ENCODE measurements at places on chromosomes 7 and 10. TPM values are rescaled to one million over a fixed set of nuclear protein-coding genes. Genes with fewer than 3 reads are reported as not detected.

The VIM gene
- 1,227 TPM for polyA plus RNA-seq

The ADO gene
- 33.0 TPM for polyA plus RNA-seq

The CCL24 gene
- not detected for polyA plus RNA-seq

The IFIT5 gene
- polyA plus RNA-seq, result 11.1 TPM

The AFAP1L2 gene
- 40.2 TPM for polyA plus RNA-seq

The OPN1SW gene
- 1.3 TPM for polyA plus RNA-seq

The C10orf62 gene
- 0.29 TPM for polyA plus RNA-seq

The STK31 gene
- polyA plus RNA-seq, result 1.3 TPM

The PHKG1 gene
- 2.5 TPM for polyA plus RNA-seq

The ZNF655 gene
- 65.7 TPM for polyA plus RNA-seq

The CPED1 gene
- 37.2 TPM for polyA plus RNA-seq

- no peak for DNase-seq
These were observed 62.8 kb upstream of the ADGRA1 start for GRCh38 chr10:133024704-133025557.

DNA sequence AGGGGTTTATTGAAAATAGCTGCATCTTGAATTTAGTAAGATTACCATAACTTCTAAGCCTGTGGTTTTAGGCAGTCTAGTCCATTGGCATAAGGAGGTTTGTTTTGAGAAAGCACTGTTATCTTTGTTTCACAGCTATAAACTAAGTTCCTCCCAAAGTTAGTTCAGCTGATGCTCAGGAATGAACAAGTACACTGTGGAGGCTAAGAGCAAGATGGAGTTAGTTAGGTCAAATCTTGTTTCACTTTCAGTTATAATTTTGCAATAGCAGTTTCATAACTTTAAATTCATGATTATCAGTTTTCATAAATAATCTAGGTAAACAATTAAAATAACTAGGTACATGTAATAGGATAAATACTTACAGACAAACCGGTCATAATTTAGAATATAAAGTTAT is 15.4 kb downstream of the SEC61G start:
- no peak for DNase-seq

DNA sequence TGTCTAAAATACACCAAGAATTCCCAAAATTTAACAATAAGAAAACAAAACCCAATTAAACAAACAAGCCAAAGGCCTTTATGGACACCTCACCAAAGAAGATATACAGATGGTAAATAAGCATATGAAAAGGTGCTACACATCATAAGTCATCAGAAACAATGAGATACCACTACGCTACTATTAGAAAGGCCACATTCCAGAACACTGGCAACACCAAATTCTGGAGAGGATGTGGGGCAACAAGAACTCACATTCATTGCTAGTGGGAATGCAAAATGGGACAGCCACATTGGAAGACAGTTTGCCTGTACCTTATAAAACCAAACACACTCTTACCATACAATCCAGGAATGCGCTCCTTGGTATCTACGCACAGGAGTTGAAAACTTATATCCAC is 291.4 kb downstream of the TNS3 start:
- DNase-seq, result no peak

DNA sequence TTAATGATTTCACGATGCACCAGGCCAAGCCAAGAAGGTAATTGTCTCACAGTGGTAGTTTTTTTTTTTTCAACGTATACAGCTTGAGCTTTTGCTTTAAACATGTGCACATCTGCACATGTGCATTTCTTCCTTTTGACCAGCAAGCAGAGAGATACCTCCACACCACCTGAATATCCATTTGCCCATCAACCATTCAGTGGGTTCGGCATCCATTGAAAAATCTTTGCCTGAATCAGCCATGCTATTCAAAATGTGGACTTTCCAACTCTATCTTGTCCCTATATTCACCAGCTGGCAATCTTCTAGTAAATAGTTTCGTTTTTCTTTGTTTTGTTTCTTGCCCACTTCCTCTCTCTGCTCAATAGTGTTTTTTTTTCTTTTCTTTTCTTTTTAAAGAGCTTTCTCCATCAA is 7.7 kb upstream of the TRA2A start:
- DNase-seq, result no peak

DNA sequence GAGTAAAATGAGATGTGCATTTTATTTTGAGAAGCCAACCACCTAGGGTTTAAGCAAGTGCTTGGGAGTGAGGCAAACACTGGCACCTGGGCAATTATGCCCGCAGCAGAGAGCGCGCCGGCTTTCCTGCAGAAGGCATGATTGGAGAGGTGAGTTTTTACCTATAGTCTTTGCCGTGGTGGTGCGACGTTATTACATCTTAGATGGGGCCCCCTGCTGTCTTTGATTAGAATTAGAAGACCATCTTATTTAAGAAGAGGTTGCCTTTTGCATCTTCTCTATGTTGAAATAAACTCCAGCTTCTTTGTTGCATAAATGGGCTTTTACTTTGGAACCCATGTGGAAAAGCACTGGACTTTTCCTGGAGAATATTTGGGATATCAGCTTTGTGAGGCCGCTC is 409.5 kb downstream of the GLRX3 start:
- DNase-seq, result no peak

DNA sequence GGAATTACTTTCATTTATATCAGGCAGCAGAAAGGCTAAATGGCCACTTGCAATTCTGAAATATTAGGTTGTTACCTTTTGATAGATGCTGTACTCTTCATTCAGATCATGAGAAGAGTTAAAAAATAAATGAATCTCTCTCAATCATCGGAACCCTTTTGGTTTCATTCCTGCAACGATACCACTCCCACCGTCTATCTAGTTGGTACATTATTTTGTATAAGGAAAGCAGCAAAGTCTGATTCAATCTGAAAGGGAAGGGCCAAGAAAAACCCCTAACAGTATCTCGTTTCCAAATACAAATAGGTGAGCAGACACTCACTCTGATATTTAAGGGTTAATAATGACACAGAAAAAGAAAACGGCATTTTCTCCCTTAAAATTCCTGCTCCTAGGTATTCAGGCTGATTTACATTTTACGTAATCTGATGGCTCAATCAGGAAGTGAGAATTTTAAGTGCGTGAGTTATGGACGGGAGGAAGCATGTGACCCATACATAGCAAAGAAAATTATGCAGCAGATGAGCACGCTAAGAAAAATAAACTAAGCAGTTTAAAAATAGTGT is 209.4 kb upstream of the KLF14 start:
- no peak for DNase-seq

GRCh38 chr7:128037081-128037480 is 5.8 kb upstream of the LRRC4 start:
- no peak for DNase-seq

- no peak for DNase-seq
These were observed 19.8 kb upstream of the ZNF273 start for GRCh38 chr7:64883113-64883905.

DNA sequence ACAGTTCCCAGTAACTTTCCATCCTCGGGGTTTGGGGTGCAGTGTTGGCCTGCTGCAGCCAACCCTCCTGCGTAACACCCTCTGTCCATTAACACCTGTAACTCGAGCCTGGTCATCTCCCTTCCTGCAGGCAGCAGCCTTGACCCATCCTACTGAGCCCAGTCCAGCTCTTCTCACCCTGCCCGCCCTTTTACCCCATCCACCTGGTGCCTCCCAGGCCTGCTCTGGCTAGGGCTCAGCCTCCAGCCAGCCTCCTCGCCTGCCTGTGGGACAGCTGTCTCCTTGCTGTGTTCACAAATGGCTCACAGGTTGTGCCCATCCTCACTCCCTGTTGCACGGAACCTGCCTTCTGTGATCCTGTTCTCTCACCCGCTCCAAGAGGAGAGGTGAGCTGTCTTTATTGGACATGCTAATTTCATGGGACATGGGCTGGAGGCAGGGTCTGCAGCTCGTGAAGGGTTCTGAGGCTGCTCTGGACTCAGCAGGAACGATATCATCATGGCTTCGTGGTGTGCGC is 277.2 kb upstream of the TCERG1L start:
- no peak for DNase-seq

GRCh38 chr10:84523526-84523925 is 195.1 kb downstream of the CCSER2 start:
- no peak for DNase-seq

GRCh38 chr7:158026636-158027265 is 560.9 kb downstream of the PTPRN2 start:
- no peak for DNase-seq

DNA sequence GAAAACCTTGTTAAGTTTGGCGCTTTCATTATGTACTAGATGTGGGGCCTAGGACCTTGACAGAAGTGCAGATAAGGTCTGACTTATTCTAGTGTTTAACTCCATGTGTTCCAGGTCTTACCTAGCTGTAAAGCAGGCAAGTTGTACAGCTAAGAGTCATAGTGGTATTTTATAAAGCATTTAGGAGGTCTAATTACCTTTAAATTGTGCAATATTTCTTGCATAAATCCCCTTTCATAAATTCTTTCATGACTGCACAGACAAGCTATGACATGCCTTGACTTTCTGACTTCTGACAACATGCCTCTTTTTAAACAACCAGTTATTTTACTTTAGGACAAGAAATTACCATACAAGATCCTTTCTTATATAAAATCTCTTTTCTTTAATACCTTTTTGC is 151.6 kb upstream of the VSTM2A start:
- no peak for DNase-seq

DNA sequence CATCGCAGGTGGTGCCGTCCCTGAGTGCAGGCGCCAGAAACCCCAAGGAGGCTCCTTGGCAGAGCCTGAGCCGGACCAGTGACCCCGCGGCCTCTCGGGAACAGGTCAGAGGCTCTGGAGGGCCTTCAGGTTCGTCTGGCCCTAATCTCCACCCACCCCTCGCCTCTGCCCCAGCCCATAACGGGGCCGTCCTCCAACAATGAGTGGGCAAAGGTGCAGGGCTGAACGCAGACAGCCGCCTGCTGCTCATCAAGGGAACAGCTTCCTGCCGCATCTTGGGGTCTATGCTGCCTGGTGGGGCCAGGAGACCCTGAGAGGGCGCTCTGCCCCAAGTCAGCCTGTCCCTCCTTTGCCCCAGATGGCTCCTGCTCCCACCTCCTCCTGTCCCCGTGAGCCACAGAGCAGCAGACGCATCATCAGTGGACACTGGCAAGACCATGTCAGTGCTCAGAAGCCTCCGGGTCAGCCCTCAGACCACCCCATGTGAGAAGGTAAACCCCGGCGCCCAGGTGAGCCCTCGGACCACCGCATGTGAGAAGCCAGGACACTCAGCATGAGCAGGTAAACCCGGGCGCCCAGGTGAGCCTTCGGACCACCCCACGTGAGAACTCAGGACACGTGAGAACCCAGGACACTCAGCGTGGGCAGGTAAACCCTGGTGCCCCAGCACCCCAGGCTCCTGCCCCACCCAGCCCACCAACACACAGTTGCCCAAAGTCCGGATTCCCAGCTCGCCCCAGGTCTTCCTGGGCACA is 142.0 kb downstream of the PTPRN2 start:
- no peak for DNase-seq

- no peak for DNase-seq
These were observed 97.2 kb downstream of the GLRX3 start for GRCh38 chr10:130233426-130233825.

DNA sequence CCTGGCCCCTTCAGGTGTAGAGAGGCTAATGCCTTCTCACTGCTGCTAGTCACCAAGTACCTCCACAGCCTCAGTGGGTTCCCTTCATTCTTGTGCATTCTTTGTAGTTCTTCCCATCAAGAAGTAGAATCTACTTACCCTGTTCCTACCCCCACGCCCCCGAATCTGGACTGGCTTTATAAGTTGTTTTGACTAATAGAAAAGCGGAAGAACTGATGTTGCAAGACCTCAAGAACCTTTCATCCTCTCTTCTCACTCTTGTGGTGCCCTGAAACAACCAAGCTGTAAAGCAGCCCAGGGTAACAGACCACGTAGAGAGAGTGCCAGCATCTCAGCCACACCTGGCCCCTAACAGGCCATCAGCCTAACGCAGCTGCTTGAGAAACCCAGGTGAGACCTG is 23.2 kb upstream of the LAMB1 start:
- no peak for DNase-seq

DNA sequence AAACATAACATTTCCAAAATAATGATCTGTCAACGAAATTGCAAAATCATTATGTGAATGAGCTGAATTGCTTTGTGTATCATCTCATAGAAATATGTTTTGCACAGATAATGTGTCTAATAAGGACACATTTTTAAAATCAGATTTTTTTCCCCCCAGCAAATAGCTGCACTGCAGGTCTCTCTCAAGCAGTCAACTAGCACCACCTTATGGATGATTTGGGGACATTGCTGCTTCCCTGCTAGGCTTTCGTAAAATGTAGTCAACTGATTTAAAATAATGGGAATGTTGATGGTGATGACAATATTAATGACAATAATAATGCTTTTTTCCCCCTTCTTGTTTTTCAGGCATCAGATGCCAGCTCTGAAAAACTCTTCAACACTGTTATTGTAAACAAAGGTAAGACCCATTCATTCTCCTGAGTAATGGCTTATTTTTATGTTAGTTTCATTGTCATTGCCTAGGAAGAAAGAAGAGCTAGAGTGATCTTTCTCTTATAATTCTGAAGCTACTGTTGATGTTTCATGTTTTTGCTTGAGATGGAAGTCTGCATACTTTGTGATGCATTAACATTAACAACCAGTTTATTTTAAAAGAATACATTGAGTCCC is 433.6 kb upstream of the GALNT17 start:
- no peak for DNase-seq

GRCh38 chr10:35735412-35735811 is 93.3 kb upstream of the FZD8 start:
- no peak for DNase-seq

DNA sequence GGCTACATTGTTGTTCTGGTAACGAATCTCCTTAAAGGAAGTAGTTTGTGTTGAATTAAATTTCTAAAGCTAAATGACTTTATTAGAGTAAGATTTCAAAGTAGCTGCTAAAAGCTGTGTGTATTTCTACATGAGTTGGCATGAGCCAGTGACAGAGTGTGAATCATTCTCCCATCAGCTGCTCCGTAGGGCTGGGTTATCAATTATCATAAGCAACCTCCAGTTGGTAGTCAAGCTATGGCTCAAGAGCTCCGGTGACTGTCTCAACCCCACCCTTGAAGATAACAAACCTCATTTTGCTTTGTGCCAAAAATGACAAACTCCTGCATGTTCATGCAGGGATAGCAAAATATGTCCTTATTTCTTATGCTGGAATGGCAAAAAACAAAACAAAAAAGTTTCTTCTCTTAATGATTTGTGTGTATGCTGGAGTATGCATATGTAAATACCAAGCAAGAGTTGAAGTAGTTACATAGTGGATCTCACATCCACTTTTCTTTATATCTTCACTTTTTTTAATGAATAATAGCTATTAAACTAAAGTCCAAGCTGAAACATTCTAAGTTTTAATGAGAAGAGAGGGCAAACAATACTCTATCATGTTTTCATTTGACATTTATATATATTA is 249.4 kb downstream of the CACNA2D1 start:
- no peak for DNase-seq

DNA sequence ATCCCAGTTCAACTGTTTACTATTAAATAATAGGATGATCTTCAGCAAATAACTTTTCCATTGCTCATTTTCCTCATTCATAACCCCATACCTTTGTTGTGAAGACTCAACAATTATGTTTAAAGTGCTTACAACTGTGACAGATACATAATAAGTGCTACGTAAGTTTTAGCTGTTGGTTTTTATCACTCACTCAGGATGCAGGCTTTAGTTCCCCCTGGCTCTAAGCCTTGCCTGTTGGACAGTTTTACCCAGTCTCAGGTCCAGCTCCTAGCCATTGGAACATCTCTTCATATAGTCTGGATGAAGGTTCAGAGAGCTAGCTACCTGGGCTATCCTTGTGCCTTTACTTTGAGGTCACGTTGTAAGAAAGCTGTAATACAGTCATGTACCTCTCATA is 353.2 kb downstream of the CRPPA start:
- no peak for DNase-seq

- no peak for DNase-seq
These were observed 45.6 kb downstream of the CNNM2 start for GRCh38 chr10:102963756-102964025.

GRCh38 chr7:72435366-72435765 is 23.2 kb upstream of the CALN1 start:
- no peak for DNase-seq

Measured in left renal cortex interstitium (tissue), 4 donors.